Activated T-helper 17 cell treated with anti-CD3 and anti-CD28 coated beads, Interleukin-2, amount 50 U/mL, for 72 hours (primary cell): ENCODE measurements at places on chromosomes 6 and 20. TPM values are rescaled to one million over a fixed set of nuclear protein-coding genes. Genes with fewer than 3 reads are reported as not detected.
A peak's percentile ranks its signal among the peaks of the same experiment; 100 is the strongest.

SYNE1 gene
- total RNA-seq: 26.0 TPM

ZBTB46 gene
- total RNA-seq: 6.2 TPM

STX11 gene
- 25.9 TPM for total RNA-seq

PGC gene
- total RNA-seq: not detected

HLA-DRA gene
- total RNA-seq: 13.6 TPM

FOXP4 gene
- 8.7 TPM for total RNA-seq

DNA sequence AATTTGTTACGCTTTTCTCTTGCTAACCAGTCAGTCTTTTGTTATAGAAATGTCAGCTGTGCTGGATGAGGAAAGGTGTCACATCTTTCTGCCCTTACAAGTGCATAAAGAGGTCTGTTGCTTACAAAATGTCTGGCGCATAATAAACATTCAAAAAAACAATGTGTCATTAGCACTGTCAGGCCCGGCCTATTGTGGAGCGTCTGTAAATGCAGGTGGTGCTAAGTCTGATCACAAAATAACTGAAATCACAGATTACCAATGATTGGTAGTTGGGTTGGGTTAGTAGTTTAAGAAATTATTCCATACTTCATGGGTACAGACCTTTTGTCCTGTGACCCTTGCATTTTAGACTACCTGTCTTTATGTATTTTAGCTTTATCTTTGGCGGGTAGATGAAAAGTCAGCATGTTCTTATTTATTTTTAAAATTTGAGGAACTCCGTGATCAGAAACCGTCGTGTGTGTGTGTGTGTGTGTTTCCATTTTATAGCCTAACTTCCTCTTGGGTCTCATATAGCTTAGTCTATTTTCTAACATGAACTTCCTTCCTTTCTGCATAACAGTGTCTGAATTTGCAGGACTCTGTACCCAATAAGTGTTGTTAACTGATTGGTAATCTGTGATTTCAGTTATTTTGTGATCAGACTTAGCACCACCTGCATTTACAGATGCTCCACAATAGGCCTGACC is 88.1 kb upstream of the IFNGR1 start:
- no peak for ATAC-seq

DNA sequence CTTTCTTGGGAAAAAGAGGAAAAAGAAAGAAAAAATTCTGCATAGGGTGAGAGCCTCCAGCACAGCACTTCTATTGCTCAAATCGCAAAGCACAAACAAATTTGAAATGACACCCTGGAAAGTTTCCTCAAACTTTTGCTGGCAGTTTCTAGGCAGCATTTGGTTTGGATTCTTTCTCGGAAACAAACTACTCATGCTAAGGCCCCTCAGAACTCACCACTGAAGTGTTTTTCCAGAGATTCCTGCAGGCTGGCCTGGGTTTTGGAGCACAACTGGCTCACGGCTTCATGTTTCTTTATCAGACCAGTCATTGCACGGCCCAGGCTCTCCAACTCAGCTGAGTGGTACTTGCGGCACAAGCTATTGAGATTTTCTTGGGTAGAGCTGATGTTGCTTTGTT is 237.8 kb downstream of the SYNE1 start:
- no peak for ATAC-seq

DNA sequence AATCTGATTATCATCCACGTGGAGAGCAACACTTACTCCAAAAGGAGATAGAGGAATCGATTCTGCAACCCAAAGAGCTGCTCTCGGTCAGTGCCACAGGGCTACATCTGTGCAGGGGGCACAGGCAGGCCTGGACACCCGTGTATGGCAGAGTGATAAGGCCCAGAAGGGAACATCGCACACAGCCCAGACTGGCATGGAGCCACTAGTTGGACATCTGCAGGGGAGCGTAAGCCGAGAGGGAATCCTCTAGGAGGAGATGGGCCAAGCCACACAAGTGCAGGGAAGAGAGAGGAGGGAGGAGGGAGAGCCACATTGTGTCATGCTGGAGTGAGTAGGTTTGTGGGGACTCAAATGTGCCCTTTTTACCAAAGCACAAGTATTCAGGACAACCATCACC is 50.4 kb upstream of the ENTPD6 start:
- ATAC-seq: no peak

- no peak for ATAC-seq
Observed at GRCh38 chr6:104887350-104887749, 27.6 kb upstream of the HACE1 start.

DNA sequence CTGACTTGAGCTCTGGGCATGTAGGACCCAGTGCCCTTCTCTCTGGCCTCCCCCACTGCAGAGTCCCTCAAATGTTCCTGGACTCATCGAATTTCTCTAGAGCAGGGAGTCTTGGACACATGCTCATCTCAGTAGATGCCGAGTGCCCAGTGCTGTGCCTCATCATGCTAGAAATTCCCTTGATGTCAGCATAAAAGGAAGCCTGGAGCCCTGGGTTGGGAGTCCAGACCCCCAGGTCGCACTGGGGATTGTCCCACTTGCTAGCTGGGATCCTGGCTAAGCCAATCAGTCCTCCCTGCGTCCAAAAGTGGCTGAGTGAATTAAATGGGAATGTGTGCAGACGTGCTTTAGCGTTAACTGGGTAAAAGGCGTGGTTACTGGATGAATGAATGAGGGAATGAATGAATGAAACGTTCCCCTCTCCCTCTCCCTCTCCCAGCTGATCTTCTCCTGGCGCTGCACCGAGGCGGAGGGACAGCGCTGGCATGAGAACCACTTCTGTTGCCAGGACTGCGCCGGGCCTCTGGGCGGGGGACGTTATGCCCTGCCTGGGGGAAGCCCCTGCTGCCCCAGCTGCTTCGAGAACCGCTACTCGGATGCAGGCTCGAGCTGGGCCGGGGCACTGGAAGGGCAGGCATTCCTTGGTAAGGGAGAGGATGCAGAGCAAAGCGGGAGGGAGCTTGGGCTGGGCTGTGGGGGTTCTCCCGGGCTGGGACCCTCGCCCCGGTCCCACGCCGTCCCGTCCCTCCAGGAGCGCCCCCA is 1.6 kb upstream of the TOMM6 start:
- no peak for ATAC-seq

DNA sequence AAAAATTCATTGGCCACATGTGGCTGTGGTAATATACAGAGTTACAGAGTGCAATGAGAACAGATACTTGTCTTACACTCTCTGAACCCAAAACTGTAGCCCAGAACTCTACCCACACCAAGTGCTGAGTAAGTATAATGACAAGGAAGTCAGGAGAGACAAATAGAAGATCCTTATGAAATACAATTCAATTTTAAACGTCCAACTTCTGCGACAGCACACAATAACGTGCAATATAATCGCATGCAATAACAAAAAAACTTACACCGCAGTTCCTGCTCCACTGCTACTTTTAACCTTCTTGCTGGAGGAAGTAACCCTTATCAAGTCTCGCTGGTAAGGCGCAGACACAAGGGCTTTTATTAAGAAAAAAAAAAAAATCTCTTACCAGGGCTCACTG is 881 bp downstream of the SFT2D1 start:
- ATAC-seq: no peak

DNA sequence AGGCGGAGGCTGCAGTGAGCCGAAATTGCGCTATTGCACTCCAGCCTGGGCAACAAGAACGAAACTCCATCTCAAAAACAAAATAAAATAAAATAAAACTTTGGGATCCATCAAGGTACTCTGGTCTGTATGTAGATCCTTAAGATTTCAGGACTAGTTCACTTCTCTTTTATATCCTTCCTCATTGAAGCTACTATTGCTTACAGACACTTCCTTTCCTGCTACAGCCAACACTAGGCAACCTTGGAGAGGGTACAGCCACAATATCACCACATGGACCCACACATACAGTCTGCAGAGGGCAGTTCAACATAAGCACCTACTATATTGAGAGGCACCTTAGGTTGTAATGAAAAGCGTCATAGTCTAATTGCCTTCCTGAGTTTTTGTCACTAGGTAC is 113.3 kb downstream of the ATXN1 start:
- ATAC-seq: no peak

DNA sequence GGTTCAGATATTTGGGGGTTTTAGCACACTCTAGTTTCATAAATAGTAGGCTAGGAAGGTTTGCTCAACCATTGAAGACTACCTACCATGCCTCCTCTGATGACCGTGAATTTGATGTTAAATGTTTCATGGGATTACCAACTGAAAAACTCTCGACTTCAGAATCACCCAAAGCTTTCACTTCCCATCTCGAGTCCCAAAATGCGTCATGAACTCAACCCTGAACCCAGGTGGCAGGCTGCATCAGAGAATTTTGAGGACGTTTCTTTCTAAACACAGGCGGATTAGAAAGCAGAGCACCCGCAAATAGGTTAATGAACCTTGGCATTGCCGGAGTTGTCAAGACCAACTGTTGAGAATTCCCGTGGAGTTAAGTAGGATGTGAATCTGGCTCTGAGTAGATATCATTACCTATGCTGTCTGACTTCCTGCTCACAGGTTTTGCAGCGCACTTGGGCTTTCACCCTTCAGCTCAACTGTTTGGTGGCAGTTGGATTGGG is 98.4 kb upstream of the ADTRP start:
- no peak for ATAC-seq

GRCh38 chr20:63567386-63568169 is 6.5 kb downstream of the HELZ2 start:
- peak; percentile 87 for ATAC-seq

DNA sequence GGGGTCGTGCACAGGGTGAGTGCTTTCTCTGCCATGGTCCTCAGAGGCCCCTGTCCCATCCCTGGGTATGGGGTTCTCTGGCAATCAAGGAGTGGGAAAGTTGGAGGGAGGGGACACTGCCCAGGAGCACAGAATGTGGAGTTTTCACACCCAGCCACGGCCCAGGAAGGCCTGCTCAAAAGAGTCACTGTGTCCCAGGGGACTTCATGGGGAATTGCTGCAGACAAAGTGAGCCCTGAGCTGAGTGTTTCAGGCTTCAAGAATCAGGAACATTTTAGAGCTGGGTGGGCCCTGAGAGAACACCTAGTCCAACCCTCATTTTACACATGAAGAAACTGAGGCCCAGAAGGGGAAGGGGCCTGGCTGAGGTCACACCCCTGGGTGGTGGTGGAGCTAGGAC is 5.7 kb downstream of the MAPK13 start:
- no peak for ATAC-seq

GRCh38 chr20:60749804-60750602 is 502.1 kb upstream of the CDH4 start:
- ATAC-seq: no peak
